ENCODE measurements at places on chromosomes 3 and 15.
A peak's percentile ranks its signal among the peaks of the same experiment; 100 is the strongest.

DNA sequence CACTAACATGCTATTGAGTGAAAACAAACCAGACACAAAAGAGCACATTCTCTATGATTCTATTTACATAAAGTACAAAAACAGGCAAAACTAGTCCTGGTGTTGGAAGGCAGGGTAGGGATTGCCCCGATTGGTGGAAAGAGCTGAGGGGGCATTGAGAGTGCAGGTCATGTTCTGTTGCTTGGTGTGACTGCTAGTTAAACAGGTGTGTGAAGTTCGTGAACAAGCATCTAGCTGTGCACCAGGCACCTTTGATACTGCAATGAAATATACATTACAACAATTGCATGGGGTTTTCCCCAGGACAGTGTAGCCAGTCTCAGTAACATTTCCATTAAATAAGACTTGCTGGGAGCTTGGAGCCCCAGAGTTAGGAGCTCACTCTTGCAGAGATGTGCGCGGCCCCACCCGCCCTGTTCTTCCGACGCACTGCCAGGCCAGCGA is 26.3 kb upstream of the THRB start:
- DNase-seq: no peak

- DNase-seq: no peak
Measured at GRCh38 chr3:64345371-64345770, 120.1 kb upstream of the PRICKLE2 start.

- DNase-seq: no peak
Measured at GRCh38 chr3:13608969-13609725, 60.2 kb downstream of the FBLN2 start.

GRCh38 chr15:63218100-63218808 is 28.8 kb downstream of the RAB8B start:
- DNase-seq: no peak

DNA sequence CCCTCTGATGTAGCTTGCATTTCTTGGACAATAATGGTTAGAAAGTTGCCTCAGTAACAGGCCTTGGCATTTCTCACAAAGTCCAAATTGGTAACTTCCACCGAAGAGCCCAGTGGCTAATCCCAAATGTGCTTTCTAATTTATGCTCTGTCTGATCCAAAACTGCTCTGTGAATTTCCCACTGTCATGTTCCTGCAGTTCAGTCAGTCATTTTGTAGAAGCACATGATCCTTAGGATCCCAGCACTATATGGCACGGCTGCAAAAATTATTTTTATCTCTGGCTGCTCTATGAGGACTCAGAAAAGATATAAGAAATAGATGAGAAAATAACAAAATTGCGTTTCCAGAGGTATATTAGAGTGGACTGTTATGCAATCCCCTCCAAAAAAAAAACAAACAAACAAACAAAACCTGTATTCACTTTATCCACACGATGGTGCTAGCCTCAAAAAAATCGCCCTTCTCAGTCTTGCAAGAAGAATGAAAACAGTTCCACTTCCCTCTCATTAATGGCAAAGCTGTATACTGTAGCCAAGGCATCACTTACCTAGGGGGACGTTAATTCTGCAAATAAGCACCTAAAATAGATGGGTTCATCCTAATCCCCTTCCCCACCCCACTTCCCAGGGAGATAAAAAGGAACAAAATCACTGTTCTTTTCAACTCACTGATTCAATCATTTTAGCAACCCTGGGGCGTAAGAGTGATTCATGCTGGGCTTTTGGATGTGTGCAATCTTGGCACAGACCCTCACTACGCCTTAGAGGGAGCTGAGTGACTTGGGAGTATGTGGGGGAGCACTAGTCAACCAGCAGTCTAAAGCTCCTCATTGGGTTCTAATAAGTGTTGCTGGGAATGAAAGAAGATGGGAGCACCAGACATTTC is 61.3 kb downstream of the TMCO5A start:
- DNase-seq: peak; percentile 14

DNA sequence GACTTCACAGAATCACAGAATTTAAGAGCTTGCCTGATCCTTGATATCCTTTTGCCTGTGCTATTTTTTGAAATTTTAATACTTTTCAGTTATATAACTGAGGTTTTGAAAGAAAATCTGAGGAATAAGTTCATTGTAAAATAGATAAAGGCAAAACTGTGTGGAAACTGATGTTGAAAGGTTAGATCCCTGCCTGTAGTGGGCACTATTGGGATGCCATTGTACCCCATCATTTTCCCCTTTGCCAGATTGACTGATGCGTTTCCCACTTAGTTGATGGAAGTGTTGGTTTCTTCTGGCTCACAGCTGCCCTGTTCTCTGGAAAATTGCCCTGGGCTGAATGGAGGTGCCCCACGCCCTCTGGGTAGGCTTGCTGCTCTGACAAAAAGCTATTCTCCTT is 387.9 kb downstream of the RBMS3 start:
- no peak for DNase-seq

- peak; percentile 35 for DNase-seq
Measured at GRCh38 chr15:40282869-40283614, at the start of gene ANKRD63. Gene ANKRD63 (minus strand): TSS chr15:40283064. CDS start chr15:40282586, 478 bp downstream.

GRCh38 chr3:13525827-13526625 is 22.9 kb upstream of the FBLN2 start:
- no peak for DNase-seq

DNA sequence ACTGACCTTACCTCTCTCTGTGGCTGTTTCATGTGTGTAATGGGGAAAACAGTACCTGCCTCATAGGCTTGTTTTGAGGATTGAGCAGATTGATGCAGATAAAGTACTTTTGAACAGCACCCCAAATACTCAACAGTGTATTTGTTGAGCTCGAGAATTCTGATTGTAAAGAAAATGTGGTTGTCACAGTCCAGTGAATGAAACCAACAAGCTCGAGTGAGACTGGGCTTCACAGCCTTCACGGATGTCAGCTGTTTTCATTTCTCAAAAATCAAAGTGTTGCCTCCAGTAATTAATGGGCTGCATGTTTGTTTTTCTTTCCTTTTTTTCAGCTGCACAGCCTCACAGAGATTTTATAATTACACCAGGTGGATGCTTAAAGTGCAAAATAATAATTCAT is 43.7 kb downstream of the PARP15 start:
- no peak for DNase-seq

GRCh38 chr15:83644439-83644838 is 9.5 kb upstream of the ADAMTSL3 start:
- DNase-seq: no peak

DNA sequence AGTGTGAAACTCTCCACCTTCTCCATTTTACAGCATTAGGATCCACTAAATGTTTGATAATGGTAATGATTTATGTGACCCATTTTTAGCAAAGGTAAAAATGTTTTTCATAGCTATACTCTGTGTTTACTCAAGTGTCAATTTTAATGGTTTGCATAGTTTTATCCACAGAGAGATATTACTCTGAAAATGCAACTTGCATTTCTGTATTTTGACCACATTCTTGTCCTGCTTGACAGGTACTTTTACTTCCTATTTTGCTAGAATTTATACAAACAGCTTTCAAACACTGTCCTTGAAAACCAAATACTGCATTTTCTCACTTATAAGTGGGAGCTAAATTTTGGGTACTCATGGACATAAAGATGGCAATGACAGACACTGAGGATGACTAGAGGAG is 62.9 kb downstream of the SERPINI1 start:
- DNase-seq: no peak

DNA sequence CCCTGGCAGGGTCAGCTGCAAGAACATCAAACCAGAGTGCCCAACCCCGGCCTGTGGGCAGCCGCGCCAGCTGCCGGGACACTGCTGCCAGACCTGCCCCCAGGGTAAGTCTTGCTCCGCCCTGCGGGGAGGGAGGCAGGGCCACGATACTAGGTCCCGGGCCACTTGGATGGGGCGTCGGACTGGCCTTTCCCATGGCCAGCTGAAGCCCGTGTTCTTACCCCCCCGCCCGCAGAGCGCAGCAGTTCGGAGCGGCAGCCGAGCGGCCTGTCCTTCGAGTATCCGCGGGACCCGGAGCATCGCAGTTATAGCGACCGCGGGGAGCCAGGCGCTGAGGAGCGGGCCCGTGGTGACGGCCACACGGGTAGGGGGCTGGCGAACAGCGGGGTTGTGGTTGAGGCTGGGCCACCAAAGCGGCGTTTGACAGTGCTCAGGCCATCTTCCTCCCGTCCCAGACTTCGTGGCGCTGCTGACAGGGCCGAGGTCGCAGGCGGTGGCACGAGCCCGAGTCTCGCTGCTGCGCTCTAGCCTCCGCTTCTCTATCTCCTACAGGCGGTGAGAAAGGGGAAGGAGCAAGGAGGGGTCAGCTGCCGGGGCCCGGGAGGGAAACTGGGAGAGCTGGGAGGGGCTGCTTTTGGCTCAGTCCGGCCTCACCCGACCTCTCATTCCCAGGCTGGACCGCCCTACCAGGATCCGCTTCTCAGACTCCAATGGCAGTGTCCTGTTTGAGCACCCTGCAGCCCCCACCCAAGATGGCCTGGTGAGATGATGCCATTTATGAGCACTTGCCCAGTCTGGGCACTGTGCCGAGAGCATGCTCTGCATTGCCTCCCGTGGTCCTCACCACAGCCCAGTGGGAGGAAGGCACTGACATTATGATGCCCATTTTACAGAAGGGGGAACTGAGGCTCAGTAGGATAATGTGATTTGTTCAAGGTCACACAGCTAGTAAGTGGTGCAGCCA is 1.7 kb downstream of the CHRD start:
- no peak for DNase-seq

Data from AML-193 (cell line).